Stimulated activated CD8-positive, alpha-beta memory T cell treated with anti-CD3 and anti-CD28 coated beads, Interleukin-4, amount 100 ng/mL, for 1 hour (primary cell): ENCODE measurements at places on chromosomes 12 and 14.
A peak's percentile ranks its signal among the peaks of the same experiment; 100 is the strongest.

- DNase-seq, result no peak
These were observed 90.2 kb upstream of the TBX3 start for GRCh38 chr12:114774197-114774596.

DNA sequence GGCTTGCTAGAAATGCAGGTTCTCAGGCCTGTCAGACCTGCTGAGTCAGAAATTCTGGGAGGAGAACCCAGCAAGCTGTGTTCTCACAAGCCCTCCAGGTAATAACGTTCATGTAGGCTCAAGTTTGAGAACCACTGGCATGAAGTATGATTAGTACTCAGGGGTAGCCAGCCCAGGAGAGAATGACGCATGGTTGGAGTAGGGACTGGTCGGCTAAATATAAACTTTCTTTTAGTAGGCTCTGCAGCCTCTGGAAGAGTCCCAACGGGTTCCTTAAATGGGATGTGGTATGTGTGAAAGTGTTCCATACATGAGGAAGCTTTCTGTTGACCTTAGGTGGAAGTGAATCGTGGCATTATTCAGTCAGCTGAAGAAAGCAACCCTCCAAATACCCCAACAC, 209.3 kb downstream of the SLC41A2 start:
- no peak for DNase-seq

DNA sequence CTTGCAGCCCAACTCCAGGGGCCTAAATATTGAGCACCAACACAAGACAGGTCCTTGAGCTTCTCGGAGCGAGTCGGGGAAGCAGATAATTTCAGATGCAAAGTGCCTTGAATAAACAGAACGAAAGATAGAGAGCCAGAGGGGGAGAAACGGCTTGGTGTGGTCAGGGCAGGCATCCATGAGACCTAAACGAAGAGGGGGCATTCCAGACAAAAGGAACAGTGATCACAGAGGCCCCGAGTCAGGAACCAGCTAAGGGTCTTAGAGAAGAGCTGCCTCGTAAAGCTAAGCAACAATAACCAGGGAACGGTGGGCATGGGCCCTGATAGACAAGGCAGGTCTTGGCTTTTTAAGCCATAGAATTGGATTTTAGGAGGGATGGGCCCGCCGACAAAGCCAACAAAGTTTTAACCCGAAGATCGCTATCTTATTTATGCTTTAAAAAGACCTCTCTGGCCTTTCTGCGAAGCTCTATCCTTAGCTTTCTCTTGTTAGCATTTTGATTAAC, 421 bp upstream of the ACADS start:
- no peak for DNase-seq

- no peak for DNase-seq
These were observed 14.4 kb upstream of the CD27 start for GRCh38 chr12:6430124-6430989.

- DNase-seq, result no peak
These were observed 4.5 kb downstream of the FICD start for GRCh38 chr12:108519558-108519957.

- DNase-seq, result peak; percentile 59
These were observed 480 bp downstream of the ITPK1 start for GRCh38 chr14:93115069-93115820.

- no peak for DNase-seq
These were observed 49.7 kb downstream of the KIF21A start for GRCh38 chr12:39393179-39393578.

DNA sequence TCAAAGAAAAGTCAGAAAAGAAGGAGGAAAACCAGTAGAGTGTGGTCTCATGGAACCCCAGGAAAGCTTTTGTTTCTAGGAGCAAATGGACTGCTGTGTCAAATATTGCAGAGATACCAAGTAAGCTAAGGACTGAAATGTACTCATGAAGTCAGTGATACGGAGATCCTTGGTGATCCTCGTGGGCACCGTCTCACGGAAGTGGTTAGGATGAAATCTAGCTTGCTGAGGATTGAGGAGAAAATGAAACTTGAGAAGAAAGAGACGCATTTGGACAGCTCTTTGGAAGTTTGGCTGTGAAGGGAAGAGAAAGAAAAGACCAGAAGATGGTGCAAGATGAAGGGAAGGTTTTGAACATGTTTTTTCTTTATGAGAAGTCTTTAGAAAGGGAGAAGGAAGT, 104.0 kb upstream of the CCND2 start:
- no peak for DNase-seq

DNA sequence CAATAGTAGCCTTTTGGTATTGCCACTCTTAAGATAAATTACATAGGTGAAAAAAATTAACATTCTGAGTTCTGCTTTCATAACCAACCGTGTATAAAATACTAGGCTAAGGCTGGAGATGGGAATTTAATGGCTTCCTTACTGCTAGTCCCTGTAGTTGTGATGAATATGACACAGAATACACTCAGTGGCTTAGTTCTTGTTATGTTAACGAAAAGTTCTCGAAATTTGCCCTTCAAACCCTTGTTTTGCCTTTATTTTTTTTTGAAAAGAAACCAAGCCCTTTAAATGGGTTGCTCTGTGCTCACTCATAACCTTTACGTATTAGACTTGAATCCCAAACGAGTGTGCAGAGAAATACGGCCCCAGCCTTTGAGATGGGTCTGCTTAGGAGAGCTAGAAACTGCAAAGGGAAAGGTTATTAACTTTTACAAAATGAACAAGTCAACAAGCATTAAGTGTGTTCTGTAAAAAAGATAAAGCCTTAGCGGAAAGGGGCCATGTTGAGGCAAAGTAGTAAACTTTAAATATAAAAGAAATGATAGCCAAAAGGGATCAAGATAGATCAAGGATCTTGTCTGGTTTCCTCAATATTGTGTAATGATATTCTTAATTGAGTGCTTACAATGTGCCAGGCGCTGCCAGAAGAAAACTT, 1.7 kb downstream of the NUDT4 start:
- no peak for DNase-seq

DNA sequence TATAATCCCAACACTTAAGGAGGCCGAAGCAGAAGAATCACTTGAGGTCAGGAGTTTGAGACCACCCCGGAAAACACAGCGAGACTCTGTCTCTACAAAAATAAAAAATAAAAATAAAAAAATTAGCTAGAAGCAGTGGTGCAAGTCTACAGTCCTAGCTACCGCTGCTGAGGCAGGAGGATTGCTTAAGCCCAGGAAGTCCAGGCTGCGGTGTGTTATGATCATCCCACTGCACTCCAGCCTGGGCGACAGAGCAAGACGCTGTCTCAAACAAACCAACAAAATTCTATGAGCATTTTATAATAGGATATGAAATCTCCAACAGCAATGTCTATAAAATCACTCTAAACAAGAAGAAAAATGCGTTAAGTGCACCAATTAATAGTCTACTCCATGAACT, 75.3 kb downstream of the PPP1R12A start:
- no peak for DNase-seq

DNA sequence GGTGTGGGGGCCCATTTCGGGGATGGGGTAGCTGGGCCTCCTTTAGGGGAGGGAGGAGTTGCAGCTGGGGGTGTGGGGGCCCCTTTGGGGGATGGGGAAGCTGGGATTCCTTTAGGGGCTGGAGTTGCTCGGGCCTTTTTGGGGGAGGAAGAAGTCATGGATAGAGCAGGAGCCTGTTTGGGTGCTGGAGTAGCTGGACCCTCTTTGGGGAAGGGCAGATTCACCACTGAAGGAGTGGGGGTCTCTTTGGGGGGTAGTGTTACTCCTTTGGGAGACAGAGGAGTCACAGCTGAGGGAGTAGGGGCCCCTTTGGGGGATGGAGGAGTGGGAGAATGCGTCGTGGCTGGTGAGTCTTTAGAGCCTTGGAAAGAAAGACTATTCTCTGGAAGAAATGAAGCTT, 6.5 kb downstream of the NACA start:
- DNase-seq, result no peak

- DNase-seq, result no peak
These were observed 16.5 kb downstream of the UBE3B start for GRCh38 chr12:109493938-109494337.

DNA sequence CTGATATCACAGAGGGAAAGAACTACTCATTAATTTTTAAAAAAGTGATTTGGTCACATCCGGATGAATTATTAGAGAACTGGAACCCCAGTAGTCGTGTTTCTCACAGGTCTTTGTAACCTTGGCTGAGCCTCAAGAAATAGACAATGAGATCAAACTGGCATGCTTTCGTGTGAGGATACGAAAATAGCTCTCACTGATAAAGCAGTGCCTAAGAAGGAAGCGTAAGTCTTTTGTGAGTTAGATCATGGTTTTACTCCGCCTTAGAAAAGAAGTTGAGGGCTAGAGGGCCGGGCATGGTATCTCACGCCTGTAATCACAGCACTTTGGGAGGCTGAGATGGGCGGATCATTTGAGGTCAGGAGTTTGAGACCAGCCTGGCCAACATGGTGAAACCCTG, 33.8 kb upstream of the GALNT16 start:
- DNase-seq, result no peak

DNA sequence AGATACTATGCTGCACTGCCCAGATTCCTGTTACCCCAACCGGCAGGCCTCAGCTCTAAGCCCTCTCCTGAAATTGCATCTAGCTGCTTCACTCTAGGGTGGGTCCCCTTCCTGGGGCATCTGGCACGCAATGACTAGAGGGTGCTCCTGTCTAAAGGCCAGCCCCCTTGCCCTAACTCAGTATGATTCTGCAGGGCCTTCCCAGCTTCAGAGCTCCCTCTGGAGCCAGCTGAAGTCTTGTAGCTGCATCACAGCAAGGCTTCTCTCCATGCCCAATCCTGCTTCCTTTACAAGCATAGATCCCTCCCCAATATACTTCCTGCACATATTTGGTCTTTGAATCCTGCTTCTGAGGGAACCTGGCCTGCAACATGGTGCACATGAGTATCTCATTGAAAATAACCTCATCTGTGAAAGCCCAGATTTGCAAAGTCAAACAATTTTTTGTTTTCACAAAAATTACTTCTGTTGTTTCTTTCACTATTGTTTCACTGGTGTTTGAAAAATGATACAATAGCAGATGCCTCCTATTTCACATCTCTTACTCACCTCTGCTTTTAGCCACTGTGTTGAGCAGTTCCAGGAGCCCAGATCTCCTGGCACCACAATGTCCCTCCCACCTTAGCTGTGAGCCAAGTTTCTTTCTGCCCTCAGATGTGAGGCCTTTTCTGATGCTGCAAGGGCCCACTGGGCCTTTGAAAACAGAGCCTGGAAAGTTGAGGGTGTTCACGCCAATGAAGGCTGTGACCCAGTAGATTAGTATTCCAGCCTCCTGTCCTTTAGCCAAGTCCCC, 169.5 kb upstream of the EGLN3 start:
- DNase-seq, result no peak

DNA sequence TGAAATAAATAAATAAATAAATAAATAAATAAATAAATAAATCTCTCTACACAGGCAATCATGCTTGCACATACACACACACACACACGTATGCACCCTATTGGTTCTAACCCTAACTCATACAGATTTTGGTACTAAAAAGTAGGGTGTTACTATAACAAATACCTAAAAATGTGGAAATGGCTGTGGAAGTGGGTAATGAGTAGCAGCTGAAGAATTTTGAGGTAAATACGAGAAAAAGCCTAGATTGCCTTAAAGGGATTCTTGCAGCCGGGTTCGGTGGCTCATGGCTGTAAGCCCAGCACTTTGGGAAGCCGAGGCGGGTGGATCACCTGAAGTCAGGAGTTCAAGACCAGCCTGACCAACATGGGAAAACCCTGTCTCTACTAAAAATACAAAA, 15.7 kb upstream of the SLC2A3 start:
- DNase-seq, result no peak

GRCh38 chr12:101650346-101651117, 46.9 kb upstream of the CHPT1 start:
- no peak for DNase-seq

DNA sequence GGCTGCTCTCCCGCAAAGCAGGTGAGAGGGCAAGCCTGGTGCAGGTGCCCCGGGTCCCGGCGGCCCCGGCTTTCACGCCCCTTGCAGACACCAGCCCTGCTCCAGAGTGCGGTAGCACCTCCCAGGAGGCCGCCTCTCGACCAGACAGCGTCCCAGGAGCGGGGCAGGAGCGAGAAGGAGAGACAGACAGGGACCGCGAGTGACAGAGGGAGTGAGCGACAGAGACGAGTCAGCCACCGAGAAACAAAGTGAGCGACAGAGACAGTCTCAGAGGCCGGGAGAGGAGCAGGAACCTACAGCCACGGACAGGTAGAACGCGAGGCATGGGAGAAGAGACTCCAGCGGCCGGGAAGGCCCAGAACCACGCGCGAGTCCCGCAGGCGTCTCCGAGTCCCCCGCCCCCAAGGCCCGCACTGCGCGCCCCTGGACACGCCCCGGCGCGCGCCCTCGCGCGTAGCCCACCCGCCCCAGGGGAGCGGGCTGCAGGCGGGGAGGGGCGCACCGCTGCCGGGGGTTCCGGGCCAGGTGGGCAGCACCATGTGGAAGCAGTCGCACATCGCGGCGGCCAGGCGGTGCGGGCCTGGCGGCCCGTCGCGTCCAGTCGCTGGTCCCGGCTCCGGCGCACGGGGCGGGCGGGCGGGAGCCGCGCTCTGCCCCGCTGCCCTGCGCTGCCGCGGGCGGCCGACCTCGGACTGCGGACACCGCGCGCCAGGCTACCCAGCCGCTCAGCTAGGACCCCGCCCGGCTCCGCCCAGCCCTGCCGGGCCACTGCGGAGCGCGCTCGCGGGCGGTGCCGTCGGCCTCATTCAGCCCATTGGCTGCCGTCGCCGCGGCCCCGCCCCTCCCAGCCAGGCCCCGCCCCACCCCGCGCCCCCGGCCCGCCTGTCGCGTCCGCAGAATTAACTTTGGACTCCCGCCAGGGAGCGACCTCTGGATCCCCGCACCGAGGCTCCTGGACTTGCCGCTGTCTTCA, at the start of gene AHNAK2:
Gene AHNAK2 (minus strand): TSS at position 694 of the 973 bp plus-strand sequence. CDS start 137 bp downstream, at position 557.
- no peak for DNase-seq

- DNase-seq, result no peak
These were observed 11.1 kb downstream of the SPTSSA start for GRCh38 chr14:34450958-34451357.
